ENCODE measurements at places on chromosomes 16 and 17.

- DNase-seq = no peak
Observed at GRCh38 chr17:4722678-4723240, 8.5 kb upstream of the MED11 start.

- no peak for DNase-seq
Observed at GRCh38 chr16:2388139-2388874, 40.9 kb upstream of the CCNF start.

DNA sequence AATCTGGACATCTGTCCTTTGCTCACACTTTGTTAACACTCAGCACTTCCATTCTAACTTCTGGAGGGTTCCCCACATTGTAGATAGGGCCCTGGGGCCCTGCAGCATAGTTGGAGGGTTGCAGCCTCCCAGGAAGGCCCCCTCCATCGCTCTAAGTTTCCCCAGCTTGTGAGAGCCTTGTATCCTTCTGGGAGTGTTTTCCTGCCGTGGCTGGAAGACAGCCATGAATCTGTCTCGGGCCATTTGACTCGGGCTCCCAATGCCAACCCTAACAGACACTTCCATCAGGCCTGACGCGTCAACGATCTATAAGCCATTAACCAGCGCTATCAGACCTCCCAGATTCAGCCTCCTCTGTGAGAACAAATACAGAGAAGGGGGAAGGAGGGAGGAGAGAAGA lies 263.7 kb upstream of the RPL38 start:
- DNase-seq = no peak

GRCh38 chr17:68172461-68172954 lies 75.3 kb upstream of the AMZ2 start:
- peak; percentile 88 for DNase-seq

- no peak for DNase-seq
Observed at GRCh38 chr17:30443721-30444120, 33.5 kb upstream of the GOSR1 start.

DNA sequence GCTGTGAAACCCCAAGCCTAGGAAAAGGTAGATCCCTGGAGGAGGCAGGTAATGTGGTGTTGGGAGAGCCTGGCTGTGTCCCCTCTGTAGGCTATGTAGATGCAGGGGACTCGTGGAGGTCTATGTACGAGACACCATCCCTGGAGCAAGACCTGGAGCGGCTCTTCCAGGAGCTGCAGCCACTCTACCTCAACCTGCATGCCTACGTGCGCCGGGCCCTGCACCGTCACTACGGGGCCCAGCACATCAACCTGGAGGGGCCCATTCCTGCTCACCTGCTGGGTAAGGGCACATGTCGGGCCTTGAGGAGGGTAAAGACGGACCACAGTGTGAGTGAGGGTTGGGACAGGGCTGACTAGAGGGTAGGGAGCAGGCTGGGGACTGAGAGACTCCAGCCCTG lies 12.0 kb downstream of the ACE start:
- no peak for DNase-seq

DNA sequence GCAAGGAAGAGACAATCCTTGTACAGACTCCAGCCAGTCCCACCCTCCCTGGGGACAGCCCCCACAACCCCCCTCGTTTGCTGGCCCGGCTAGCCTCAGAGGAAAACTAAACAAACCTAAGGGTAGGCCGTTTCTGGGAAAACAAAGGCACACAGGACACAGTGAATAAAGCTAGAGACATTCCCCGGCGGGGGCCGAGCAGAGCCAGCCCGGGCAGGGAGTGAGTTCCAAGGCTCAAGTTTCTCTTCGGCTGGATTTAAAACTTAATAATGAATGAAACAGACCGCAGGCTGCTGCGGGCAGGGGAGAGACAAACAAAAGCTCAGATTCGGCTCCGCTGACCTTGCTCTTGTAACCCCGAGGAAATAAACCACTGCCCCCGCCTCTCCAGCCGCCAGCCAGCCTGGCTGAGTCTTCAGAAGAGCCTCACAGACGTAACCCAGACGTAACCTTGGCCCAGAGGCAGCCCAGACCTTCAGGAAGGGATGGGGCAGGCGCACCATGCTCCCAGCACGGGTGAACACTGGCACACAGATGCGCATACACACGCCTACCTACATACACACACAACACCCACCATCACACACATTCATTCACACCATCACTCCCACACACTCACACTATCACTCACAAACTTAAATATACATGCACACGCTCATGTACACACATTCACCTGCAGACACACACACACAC lies 216.0 kb downstream of the ZNF423 start:
- DNase-seq = no peak

DNA sequence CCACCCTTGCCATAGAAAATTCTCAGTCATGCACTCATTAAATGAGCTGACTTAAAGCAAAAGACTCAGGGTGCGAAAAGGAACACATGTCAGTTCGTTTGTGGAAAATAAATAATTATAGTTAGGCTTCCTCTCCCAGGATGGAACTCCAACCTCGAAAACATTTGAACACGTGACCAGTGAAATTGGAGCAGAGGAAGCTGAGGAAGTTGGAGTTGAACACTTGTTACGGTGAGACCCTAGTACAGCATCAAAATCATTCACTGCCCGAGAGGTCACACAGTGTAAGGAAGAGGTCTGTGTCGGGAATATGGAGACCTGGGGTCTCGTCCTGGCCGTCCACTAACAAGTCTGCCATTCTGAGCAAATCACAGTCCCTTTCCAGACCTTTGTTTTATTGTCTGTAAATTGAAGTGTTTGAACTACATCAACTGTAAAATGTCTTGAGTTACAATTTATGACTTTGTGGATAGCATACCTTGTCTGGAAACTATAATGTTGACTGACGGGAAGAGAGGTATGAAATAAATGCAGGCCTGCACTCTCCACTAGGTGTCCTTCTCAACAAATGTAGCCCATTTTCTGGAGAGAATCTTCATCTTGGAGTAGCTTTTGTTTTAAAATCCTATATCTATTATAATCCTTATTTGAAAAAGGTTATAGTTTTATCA lies 7.7 kb downstream of the PSMD7 start:
- DNase-seq = peak; percentile 33

- no peak for DNase-seq
Observed at GRCh38 chr17:69103557-69104233, 38.0 kb downstream of the ABCA6 start.

GRCh38 chr16:1054660-1055556 lies 17.6 kb upstream of the SSTR5 start:
- DNase-seq = no peak

DNA sequence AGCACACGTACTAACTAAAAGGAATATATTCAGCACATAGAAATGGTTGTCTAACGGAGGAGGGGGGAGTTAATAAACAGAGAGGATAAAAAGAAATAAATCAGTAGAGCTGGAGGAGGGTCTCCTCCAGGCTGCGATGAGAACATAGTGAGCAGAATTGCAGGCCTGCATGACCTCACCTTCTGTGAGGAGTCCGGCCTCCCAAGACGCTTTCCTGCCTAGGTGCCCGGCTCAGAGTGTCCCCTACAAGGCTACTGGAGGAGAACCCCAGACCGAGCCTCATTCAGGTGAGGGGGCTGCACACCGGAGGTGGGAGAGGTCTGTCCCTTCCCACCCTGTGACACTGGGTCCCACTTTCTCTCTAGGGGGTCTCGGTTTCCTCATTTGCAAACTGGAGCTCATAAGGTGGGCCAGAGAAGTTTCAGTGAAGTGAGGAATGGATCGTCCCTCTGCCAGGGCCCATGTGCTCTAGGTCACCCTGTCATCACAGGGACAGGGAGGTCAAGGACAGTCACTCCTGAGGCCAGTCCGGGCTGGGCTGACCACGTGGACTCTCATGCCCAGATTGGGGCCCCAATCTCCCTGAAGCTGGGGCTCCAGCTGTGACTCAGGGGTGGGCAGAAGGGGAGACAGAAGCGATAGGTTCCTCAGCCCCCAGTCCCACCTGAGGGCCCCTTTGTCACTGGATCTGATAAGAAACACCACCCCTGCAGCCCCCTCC lies 3.3 kb upstream of the HBM start:
- DNase-seq = no peak

DNA sequence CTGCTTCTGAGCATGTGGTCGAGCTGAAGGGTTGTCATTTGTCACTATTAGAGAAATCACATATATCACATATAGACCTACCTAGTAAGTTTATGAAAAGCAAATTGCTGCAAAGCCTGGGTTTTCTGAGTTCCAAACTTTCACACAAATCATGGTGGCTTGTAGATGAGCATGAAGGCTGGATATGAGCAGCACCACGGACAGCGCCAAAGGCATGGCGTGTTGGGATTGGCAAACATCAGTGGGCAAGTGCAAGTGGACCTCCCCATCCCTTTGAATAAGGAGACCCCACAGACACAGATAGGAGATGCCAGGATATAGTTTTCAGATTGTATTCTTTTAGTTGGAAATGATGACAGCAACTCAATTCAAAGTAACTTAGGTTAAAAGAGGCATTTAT lies 77.6 kb upstream of the CACNG3 start:
- DNase-seq = no peak

DNA sequence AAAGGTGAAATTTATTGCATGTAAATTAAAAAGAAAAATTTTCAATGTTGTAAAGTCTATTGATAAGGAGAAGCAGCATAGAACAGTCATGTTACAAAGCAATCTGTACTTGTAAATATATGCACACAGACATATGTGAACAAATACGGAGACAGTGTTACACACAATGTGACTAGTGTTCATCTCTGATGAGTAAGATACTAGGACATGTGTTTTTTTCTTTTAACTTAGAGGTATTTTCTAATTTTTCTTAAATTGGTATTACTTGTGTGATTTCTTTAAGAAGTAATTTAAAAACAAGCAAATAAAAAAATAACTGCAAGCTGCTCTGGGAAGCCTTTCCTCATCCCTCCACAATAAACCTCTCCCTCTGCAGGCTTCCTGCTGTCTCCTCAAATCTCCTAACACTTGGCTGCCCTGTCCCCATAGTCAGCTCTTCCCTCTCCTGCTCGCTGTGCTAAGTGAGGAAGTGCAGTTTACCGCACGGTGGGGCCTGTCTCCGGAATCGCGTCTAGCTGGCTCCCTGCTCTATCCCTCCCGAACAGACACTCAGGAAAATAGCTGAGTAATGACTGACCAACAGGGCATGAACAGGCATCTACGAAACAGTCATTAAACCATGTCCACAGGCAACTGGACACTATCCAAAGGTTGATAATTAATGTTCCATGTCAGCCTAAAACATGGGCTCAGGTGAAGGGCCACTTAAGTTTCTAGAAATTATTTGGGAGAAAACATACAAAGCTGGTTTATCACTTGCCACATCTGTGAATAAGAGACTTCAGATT lies 35.9 kb downstream of the CMTM4 start:
- DNase-seq = no peak

GRCh38 chr17:2070241-2071023 lies 15.5 kb downstream of the HIC1 start:
- no peak for DNase-seq

DNA sequence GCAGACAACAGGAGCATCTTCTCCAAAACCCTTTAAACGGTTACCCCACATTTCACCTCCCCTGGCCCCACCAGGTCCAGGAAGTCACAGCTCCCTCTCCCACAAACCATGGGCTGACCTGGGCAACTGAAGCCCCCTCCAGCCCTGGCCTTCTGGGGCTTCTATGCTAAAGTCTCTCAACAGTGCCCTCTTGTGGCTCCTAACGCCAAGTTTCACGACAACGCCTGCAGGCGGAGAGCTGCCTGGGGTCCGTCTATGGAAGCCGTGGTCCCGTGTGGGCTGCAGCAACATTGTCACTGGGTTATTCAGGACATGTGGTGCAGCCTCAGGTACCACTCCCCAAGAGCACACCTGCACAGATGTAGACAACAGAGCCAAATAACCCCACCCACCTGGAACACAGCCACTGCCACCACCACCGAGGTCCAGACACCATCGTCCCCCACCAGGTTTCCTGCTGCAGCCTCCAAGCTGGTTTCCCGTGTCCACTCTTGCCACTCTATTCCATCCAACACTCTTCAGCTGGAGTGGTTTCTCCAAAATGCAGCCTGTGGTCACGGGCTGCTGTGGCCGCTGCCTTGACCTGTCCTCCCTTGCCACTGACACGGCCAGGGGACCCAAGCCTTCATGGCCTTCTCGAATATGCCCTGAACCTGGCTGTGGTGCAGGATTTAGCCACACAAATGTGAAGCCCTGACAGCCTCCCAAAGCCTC lies 19.1 kb downstream of the C16orf95 start:
- DNase-seq = peak; percentile 86

- DNase-seq = no peak
Observed at GRCh38 chr16:49824593-49824992, 31.3 kb downstream of the ZNF423 start.

- DNase-seq = no peak
Observed at GRCh38 chr17:2202996-2203575, 100.5 kb downstream of the SMG6 start.

- DNase-seq = no peak
Observed at GRCh38 chr17:37725021-37725595, 19.8 kb downstream of the HNF1B start.

DNA sequence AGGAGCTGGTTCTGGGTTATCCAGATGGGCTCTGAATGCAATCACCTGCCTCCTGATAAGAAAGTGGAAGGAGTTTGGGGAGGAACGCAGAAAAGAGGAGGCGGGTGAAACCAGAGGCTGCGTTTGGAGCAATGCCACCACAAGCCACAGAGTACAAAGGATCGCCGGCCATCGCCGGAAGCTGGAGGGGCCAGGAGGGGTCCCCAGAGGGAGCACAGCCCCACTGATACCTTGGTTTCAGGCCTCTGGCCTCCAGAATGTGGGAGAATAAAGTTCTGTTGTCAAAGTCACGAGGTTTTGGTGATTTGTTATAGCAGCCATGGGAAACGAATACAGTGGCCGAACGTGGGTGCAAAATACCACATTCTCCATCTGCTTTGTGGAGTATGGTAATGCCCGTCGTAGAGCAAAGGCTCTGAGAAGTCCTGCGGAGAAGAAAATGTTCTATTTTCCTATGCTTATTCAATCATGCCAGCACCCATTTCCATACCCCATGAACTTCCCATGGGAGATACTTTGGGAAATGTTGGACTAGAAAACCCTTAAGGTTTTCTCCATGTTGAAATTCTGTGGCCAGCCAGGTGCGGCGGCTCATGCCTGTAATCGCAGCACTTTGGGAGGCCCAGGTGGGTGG lies 51.4 kb downstream of the ZDHHC7 start:
- DNase-seq = no peak

DNA sequence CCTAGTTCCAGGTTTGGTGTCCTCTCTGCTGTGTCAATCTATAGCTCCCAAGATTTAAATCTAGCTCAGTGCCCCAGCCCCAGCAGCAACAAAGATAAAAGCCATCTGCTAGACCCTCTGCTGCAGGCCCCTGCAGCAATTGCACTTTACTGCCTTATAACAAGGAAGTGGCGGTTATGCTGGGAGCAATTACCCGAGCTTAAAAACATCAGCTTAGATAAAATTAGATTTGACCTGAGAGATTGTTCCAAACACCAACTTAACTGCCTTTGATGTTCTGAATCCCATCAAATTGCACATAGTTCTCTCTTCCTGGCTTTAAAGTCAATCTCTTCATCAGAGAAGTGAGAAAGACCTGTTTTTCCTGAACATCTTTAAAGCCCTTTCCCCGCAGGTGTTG lies 62.4 kb upstream of the SHISA6 start:
- DNase-seq = no peak

GRCh38 chr17:79922798-79923197 lies 83.6 kb upstream of the CBX4 start:
- no peak for DNase-seq

Measured in mesenteric fat pad (tissue), 1 donor.